Stimulated activated CD8-positive, alpha-beta memory T cell treated with anti-CD3 and anti-CD28 coated beads, Interleukin-7, amount 100 ng/mL, for 1 hour (primary cell): ENCODE measurements at places on chromosomes 2 and 18.

DNA sequence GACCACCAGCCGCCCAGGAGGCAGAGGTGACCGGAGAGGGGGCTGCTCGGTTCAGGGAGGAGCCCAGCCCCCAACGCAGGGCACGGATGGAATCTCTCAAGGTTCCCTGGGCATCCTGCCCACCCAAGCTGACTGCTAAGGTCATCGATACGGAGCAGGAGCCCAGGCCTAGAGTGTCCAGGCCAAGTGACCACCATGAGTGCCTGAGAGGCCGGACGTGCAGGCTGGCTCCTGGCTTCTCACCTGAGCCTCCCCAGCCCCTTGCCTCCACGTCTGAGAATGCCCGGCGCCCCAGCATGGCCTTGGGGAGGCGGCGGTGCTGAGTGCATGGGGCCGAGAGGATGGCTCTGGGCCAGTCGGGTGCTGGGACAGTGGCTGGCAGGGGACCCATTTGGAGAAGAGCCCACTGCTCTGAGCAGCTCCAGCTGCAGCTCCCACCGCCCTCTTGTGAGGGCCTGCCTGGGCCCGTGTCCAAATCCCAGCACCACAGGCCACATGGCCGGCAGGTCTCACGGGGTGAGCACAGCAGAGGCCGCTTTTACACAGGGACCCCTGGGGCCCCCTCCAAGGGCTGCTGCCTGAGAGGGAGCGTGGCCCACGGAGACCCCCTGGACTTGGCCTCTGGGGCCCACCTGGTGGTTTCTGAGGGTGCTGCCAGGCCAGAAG lies 102.8 kb upstream of the CTDP1 start:
- DNase-seq: no peak

DNA sequence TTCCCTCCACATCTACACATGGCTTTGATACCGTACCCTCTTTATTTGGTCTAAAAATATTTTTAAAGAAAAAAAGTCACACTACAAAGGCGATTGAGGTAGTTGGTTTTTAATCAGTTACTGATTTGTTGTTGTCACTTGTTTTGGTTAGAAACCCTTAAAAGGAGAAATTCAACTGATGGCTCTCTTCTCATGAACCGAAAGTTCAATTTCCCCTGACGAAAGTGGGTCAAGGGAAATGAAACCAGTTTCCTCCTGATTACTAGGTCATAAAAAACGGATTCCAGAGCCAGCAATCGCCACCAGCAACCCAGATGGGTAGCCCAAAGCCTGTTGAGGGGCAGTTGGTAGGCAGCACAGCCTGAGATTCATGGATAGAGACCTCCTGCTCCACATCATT lies 63.2 kb downstream of the DLGAP1 start:
- no peak for DNase-seq

DNA sequence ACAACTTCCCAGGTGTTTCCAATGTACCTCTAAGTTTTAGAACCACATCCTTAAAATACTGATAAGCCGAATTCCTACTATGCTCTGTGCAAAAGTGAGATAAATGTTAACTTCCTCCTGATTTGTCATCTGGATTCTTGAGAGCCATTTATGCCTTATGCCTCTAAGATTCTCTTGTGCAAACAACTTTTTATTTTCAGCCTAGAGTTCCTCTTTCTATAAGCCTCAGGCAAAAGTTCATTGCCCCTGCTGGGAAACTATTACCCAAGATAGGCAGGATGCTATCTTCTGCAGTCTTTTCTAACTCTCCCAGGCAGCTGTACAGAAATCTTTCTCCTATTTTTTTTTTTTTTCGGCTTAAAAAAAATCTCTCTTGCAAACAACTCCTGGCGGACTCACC lies 216.1 kb downstream of the KCNJ3 start:
- DNase-seq: no peak

- DNase-seq: no peak
Observed at GRCh38 chr2:41736105-41736567, 311.7 kb upstream of the PKDCC start.

DNA sequence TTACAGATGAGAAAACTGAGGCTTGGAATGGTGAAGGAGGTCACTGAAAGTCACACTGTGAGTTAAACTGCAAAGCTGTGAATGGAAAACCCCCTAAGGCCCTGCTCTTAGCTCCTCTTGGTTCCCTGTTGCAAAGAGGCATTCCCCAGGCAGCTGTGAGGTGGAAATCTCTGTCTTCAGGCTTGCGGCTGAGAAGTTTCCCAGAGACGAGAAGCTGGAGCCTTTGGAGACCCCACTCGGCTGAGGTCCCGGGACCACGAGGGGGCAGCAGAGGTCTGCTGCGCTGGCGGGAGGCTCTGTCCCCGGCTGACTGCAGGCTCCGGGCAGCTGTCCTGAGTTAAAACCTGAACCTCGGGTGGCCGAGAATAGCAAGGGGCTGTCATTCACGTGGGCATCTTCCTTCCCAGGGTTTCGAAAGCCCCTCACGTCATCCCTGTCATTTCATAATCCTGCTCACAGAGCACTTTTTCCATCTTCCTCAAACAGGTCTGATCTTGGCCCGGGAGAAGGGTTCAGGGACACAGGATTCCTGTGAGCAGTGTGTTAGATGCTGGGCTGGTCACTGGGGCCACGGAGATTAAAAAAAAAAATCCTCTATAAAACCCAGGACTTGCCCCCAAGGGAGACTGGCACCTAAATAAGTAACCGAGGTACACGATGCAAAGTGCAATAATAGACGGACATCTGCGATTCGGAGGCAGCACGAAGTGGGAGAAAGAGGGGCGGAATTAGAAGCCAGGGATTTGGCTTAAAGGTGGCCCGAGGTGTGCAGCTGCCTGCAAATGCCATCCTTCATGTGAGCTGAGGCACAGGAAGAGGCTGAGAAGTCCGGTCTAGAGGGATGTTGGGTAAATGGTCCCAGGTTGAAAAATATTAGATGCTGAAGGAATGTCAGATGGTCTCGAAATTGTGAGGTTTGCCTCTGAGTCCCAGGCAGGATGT lies 24.6 kb upstream of the ATOH8 start:
- DNase-seq: peak; percentile 33

DNA sequence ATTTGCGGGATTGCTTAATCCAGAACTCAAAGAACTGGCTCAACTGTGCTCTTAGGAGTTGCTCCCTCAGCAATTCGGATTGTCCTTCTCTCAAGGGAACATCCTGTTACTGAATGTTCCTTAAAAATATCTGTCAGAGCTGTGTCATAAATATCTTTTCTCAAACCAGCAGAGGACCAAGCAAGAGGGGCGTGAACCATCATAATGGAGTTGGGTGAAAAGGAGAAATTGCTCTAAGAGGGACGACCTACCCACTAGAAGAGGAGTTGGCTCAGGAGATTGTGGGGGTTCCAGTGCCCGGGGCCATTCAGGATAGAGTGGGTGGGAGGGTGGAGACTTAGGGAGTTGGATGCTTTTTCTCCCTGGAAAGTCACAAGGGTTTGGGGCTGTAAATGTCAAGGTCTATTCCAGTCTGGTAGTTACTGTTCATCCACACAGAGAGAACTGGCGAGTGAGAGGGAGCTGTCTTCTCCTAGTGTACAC lies 59.5 kb downstream of the MERTK start:
- no peak for DNase-seq
